Stimulated activated CD4-positive, alpha-beta T cell treated with anti-CD3 and anti-CD28 coated beads, TNF-alpha, amount 100 ng/mL, for 4 hours (primary cell): ENCODE measurements at places on chromosomes 12 and 14.
A peak's percentile ranks its signal among the peaks of the same experiment; 100 is the strongest.

GRCh38 chr14:68392393-68393141 is 400.3 kb downstream of the ZFP36L1 start:
- no peak for DNase-seq

DNA sequence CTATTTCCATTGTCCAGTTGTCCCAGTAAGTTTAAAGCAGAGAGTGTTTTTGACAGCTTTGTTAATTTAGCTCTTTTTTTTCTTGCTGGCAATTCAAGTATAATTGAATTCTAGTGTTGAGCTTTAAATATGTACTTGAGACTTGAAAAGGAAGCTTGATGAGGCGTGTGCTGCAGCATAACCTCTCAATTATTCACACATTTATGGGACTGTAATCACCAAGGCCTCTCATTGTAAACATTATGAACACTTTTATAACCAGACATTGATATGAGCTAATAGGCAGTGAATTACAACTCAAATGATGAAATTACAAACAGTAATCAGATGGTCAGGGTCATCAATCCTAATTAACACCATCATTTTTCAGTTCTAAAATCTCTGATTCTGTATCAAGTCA is 378.0 kb upstream of the DDHD1 start:
- DNase-seq, result no peak

- no peak for DNase-seq
These were observed 1.3 kb downstream of the CLEC9A start for GRCh38 chr12:10031771-10032175.

- no peak for DNase-seq
These were observed 10.9 kb upstream of the HVCN1 start for GRCh38 chr12:110699591-110700445.

GRCh38 chr14:102776761-102777710 is at the start of gene TRAF3:
Gene TRAF3 (plus strand): TSS chr14:102777449. CDS start chr14:102870202, 92,753 bp downstream.
- peak; percentile 81 for DNase-seq

DNA sequence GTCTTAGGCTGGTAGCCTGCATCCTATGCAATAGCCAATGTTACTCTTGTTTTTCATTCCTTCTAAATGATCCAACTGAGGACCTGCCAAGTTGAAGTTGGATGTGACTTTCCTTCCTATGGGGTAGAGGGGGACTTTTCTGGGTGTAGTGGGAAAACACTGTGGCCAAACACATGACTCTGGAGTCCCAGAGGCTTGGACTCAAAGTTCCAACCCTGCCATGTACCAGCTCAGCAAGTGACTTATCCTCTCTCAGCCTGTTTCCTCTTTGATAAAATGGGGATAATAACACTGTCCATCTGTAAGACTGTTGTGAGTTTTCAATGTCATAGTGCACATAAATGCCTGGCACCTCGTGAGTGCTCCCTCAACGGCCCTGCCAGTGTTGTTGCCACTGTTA is 97.0 kb downstream of the ZFP36L1 start:
- no peak for DNase-seq

DNA sequence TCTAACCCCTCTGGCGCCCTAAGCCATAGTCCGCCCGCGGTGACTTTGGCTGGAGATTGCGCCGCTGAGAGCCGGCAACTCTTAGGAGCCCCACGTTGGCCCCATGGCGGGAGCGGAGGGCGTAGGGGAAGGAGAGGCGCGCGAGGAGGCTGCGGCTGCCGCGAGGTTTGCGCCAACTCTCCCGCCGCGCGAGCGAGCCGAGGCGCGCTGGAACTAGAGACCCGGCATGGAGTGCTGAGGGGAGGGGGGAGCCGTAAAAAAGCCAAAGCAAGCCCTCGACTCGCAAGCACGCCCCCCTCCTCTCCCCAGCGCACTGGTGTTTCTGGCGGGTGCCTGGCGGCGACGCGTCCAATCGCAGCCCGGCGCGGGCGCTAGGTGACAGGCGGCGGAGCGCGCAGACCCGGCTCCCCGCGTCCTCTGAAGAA is at the start of gene SYT10:
SYT10 (minus strand) TSS at position 233 of the 425 bp plus-strand sequence. CDS start 297 bp downstream, outside the sequence.
- DNase-seq, result no peak

DNA sequence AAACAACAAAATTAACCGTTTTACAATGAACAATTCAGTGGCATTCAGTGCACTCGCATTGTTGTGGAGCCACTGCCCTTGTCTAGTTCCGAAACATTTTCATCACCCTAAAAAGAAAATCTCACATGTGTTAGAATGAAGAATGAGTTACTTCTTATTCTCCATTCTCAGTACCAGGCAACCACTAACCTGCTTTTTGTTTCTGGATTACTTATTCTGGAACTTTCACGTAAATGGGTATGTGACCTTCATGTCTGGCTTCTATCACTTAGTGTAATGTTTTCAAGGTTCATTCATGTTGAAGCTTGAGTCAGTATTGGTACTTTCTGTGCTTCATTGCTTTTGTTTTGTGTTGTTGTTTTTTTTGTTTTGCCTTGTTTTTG is 15.6 kb downstream of the RCOR1 start:
- no peak for DNase-seq

DNA sequence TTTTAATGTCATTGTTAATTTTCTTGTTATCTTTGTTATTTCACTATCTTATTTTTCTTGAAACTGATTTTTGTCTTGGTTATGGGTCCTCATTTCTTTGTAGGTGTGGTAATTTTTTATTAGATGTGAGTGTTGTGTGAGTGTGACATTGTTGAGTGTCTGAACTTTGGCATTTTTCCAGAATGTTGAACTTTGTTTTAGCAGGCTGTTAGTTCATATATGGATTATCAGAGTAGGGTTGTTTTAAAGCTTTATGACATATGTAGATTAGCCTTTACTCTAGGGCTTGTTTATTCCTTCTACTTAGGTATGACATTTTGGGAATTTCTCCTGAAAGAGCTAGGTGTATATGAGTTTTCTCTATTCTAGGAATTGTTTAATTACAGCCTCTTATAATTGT is 103.9 kb downstream of the ARID2 start:
- DNase-seq, result no peak

DNA sequence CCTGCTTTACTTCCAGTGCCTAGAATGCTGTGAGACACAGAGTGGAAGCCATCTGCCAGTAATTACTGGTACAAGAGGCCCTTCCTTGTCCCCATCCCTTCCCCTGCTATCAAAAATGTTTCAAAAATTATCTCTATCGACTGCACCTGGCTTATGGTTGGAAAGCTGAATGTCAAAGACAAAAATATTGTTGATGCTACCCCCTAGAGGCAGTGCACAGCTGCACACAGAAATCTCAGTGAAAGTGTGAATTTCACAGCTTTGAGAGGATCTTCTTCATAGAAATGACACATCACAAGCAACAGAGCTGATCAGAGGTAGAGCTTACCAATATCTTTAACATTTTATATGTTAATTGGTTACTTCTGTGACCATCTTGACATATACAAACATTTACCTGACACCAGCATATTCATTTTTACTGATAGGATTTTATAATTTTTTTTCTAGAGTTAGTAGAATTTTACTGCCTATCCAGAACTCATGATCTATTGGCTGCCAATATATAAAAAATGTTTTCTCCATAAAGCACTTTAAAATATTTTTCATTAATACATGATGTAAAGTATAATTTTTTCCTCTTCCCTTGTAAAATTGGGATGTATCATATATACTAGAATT is 138.0 kb downstream of the AACS start:
- DNase-seq, result no peak

GRCh38 chr12:105083551-105084105 is 630 bp downstream of the ALDH1L2 start:
- no peak for DNase-seq

- no peak for DNase-seq
These were observed 1124.7 kb downstream of the FLRT2 start for GRCh38 chr14:86654558-86655184.

GRCh38 chr12:46535376-46535775 is 162.8 kb upstream of the SLC38A2 start:
- DNase-seq, result no peak

DNA sequence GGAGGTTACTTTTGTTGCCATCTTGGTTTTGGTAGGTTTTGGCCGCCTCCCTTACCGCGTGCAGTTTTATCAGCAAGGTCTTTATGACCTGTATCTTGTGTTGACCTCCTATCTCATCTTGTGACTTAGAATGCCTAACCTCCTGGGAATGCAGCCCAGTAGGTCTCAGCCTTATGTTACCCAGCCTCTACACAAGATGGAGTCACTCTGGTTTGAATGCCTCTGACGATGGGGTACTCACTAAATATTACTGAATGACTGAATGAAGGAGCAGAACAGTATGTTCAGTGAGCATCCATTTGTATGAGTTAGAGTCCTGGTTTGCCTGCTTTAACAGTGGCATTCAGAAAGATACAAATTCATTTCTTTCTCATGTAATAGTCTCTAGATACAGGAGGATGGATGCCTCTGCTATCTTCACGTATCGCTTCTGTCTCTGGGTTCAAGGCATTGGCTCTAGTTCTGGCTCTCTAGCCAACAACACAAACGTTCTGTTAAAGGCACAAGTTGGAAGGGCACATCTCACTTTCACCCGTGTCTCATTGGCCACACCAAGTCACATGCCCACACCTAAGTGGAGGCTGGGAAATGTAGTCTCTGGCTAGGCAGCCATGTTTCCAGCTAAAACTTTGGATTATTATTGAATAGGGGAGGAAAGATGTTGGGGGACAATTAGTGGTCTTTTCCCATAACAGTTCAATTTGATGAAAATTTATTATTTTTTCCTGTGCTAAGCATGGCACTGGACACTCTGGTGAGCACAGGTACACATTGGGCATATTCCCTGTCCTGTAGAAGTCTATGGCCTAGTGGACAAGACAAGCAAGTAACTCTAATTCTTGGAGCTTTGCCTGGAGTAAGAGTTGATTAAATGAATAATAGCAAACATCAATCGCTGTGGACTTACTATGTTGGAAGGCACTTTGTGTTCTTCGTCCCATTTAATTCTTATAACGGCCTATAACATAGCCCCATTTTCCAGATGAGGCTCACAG is 75.2 kb upstream of the RPH3A start:
- no peak for DNase-seq

DNA sequence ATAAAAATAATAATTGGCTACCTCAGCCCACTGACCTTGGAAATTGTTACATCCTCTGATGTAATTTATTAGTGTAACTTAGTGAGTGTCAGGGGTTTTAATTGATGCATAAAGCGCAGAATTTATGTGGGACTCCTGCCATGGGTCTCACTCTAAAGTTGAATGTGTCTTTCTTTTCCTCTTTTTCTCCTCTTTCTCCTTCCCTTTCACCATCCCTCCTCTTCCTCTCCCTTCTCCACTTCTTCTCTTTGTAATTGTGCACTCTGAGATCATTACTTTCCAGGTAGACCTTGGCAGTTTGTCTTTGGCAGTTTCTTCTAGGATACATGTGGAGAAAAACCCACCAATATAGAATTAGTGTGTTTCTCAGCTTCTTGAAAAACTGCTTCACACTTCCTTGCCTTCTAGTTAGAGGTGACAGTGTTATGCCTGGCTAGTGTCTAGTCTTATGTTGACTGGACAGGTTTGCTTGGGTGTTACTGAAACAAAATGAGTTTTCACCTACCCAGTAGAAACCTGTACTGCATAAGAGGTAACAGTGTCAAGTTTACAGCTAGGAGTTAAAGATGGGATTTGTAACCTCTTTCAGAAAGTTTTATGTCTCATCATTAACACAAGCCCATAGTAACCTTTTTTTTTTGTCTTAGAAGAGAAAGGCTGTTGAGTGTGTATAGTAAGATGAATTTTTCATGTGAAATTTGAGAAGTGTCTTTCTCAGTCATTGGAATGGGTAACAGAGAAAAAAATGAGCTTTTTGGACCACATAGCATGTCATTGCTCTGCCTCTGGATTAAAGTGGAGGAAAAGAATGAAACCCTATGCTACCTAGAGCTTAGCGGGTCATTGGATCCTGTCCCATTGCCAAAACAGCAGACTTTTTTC is 18.6 kb downstream of the PELI2 start:
- no peak for DNase-seq

- DNase-seq, result no peak
These were observed 112.0 kb downstream of the TSPAN8 start for GRCh38 chr12:71045781-71046180.

GRCh38 chr14:69232388-69232787 is 27.6 kb upstream of the GALNT16 start:
- no peak for DNase-seq

DNA sequence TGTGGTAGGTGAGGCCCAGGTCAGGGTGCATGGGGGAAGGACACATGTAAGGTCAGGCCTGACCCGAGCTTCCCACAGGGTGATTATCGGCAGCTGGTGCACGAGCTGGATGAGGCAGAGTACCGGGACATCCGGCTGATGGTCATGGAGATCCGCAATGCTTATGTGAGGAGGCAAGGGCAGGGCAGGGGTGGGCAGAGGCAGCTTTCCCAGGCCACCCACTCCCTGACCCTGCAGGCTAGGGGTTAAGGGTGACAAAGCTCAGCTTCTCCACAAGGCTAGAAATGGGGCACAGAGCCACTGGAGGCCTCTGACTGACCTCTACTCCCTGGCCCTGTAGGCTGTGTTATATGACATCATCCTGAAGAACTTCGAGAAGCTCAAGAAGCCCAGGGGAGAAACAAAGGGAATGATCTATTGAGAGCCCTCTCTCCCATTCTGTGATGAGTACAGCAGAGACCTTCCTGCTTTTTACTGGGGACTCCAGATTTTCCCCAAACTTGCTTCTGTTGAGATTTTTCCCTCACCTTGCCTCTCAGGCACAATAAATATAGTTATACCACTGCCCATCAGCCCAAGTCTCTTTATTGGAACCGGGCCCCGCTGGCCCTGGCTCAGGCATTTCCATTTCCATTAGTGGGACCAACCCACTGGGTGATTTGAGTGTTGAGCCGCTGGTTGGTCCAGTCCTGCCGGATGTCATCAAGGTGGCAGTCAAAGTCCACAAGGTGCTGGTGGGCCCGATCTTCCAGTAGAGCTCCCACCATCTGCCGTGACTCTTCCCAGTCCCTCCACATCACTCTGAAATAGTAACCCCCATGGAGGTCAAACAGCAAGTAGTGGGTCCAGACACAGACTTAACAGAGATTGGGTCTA is 2.6 kb downstream of the PSME1 start:
- no peak for DNase-seq

DNA sequence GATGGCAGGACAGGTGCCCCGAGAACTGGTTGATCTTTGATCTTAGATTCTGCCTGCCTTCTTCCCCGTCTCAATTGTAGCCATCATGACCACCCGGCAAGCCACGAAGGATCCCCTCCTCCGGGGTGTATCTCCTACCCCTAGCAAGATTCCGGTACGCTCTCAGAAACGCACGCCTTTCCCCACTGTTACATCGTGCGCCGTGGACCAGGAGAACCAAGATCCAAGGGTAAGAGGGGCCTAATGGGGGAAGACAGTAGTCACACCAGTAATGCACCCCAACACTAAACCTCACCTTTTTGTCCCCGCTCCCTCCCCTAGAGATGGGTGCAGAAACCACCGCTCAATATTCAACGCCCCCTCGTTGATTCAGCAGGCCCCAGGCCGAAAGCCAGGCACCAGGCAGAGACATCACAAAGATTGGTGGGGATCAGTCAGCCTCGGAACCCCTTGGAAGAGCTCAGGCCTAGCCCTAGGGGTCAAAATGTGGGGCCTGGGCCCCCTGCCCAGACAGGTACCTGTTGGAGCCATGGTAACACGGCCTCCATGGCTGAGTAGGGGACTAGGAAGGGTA is 556 bp downstream of the TROAP start:
- DNase-seq, result no peak
